ENCODE measurements at places on chromosomes 1 and 21. TPM values are rescaled to one million over a fixed set of nuclear protein-coding genes. Genes with fewer than 3 reads are reported as not detected.

DNA sequence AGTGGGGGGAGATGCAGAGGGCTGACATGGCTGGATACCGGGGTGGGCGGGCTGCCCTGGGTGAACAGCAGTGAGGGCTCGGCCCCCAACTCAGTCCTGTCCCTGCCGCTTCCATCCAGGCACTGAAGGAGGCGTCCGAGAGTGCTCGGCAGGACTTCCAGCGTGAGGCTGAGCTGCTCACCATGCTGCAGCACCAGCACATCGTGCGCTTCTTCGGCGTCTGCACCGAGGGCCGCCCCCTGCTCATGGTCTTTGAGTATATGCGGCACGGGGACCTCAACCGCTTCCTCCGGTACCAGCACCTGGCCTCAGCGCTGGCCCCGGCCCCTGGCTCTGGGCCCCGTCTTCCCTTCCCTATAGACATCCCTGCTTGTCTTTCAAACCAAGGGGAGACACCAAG is 15.6 kb downstream of the NTRK1 start:
- no peaks in the 10 kb centered on the region for H3K27me3 ChIP-seq
- H3K4me3 ChIP-seq, result no peak overlapping the region
- no peak for DNase-seq
- H3K36me3 ChIP-seq, result no peaks in the 10 kb centered on the region
- H3K27ac ChIP-seq, result no peak overlapping the region
- H3K4me1 ChIP-seq, result no peaks in the 10 kb centered on the region

DNA sequence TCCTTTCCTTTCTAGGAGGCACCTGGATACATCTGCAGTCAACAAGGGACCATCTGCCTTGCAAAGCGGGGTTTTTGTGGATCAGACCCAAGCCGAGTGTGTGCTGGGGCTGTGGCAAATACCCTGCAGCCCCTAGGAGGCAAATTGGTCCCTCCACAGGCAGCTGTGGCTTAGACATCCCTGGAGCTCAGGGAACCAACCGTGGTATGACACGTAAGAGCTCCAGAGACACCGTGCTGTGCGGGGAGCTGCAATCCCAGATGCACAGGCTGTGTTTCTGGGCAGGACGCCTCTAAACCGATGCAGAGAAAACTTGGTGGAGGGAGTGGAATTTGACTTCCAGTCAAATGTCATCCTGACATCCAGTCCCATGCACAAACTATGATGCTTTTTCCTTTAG is 141.5 kb downstream of the KAZN start:
- no peaks in the 10 kb centered on the region for H3K27me3 ChIP-seq
- H3K4me1 ChIP-seq, result no peaks in the 10 kb centered on the region
- DNase-seq, result no peak

- no peak for DNase-seq
- peaks cover 6% of the 10 kb centered on the region for H3K36me3 ChIP-seq
- no peak overlapping the region for H3K4me3 ChIP-seq
- H3K4me1 ChIP-seq, result peaks cover 8% of the 10 kb centered on the region
These were observed 6.1 kb downstream of the SRM start for GRCh38 chr1:11053758-11054137.

DNA sequence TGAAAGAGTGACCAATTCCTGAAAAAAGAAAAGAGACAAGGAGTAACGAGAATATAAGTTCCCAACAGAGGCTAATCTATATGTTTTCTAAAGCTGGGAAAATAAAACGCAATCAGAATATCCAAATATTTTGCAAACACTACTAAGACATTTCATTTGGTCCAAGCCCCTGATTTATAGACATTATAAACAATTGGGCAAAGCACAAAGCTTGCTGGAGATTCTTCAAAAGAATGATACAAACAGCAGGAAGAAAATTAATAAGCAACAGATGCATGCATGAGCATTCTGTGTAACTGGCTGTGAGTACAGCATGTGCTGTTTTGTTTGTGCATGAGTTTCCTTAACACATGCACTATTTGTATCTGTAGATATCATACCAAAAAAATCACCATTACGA is 552.9 kb downstream of the LTN1 start:
- H3K36me3 ChIP-seq, result no peaks in the 10 kb centered on the region
- H3K27me3 ChIP-seq, result no peaks in the 10 kb centered on the region
- no peak overlapping the region for H3K4me3 ChIP-seq

DNA sequence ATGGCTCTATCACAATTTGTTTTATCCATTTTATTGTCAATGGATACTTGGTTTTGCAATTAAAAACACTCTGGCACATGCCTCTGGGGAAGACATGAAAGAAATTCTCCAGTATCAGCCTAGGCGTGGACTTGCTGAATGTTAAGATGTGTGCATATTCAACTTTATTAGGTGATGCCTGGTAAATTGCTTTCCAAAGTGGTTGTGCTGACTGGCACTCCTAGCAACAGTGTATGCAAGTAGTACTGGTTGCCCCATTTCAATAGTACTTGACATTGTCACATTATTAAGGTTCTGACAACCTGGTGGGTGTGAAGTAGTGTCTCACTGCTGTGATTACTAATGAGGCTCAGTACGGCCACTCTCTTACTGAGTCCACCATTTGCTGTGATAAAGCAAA is 48.1 kb downstream of the BEND5 start:
- DNase-seq, result no peak
- H3K4me1 ChIP-seq, result no peaks in the 10 kb centered on the region

GRCh38 chr21:34995979-34996303 is 53.2 kb downstream of the RUNX1 start:
- no peaks in the 10 kb centered on the region for H3K4me1 ChIP-seq
- H3K36me3 ChIP-seq, result no peaks in the 10 kb centered on the region
- H3K4me3 ChIP-seq, result no peak overlapping the region
- H3K27ac ChIP-seq, result no peak overlapping the region
- DNase-seq, result no peak
- no peaks in the 10 kb centered on the region for H3K27me3 ChIP-seq

- H3K36me3 ChIP-seq, result no peaks in the 10 kb centered on the region
- no peak overlapping the region for H3K27ac ChIP-seq
- no peak for DNase-seq
- H3K27me3 ChIP-seq, result peaks cover 96% of the 10 kb centered on the region
- H3K4me1 ChIP-seq, result no peaks in the 10 kb centered on the region
These were observed 241.8 kb downstream of the NPHP4 start for GRCh38 chr1:5750186-5751162.

GRCh38 chr1:56551691-56552090 is 27.7 kb downstream of the PLPP3 start:
- no peak for DNase-seq
- no peak overlapping the region for H3K27ac ChIP-seq
- no peaks in the 10 kb centered on the region for H3K36me3 ChIP-seq
- peaks cover 83% of the 10 kb centered on the region for H3K4me1 ChIP-seq
- no peaks in the 10 kb centered on the region for H3K27me3 ChIP-seq

DNA sequence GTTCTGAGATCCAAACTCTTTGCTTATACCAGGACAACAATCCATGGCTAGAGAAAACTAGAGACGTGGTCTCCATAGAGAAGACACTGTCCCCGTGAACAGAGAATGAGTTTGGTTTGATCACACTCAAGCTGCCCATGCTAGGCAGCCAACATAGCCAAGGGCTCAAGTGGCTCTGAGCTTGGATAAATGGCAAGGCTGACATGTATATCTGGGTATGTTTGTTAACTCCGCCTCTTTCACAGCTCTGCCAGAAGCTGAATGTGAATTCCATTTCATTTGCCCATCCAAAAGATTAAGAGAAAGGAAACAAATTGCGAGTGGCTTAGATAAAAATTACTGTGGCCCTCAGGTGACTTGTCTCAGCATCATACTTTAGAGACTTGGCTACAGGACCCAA is 38.0 kb downstream of the ILDR2 start:
- no peak overlapping the region for H3K27ac ChIP-seq
- no peak for DNase-seq
- H3K27me3 ChIP-seq, result no peaks in the 10 kb centered on the region

KRTAP13-2 gene
- total RNA-seq, result not detected

PLPP3 gene
- total RNA-seq, result 160 TPM

DMBX1 gene
- not detected for total RNA-seq

All from esophagus muscularis mucosa (tissue), 4 donors.